Lower leg skin (tissue), 4 donors: ENCODE measurements at places on chromosomes 1 and 21.
A peak's percentile ranks its signal among the peaks of the same experiment; 100 is the strongest.

- peak; percentile 6 for DNase-seq
Measured at GRCh38 chr1:200885623-200886402, 8.9 kb upstream of the INAVA start.

DNA sequence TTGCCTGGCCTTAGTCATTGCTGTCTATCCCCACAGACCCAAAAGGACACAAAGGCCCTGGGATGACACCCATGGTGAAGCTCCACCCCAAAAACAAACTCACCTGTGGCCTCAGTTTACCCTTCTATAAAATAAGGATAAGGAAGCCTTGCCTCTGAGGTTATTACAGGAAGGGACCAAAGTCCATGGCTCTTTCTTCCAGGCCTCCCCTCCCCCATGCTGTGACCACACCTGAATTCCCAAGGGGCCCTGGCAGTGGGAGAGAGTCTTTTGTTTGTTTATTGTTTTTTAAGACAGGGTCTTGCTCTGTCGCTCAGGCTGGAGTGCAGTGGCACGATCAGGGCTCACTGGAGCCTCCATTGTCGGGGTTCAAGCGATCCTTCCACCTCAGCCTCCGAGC, 10.5 kb upstream of the TNFRSF25 start:
- no peak for DNase-seq

GRCh38 chr1:217907504-217907903, 276.4 kb downstream of the SPATA17 start:
- no peak for DNase-seq

DNA sequence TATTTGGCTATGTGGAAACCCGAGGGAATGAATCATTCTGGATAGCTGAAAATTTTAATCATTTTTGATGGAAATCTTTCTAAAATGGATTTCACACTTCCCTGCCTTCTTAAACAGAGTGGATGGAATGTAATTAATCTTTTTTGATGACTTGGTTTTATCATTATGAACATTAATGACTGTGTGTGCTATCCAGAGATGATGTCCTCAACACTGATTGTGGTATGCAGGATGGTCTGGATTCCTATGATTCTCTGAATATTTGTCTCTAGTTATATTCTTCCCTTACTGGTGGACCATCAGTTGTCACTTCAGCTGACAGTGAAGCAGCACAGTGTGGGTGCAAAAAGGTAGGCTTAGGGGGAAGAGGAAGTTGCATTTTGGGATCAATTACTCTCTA, 513.5 kb downstream of the LMO4 start:
- no peak for DNase-seq

- no peak for DNase-seq
Measured at GRCh38 chr1:218636548-218636947, 291.4 kb downstream of the TGFB2 start.

- DNase-seq: no peak
Measured at GRCh38 chr1:53578358-53578757, 119.2 kb downstream of the DMRTB1 start.

DNA sequence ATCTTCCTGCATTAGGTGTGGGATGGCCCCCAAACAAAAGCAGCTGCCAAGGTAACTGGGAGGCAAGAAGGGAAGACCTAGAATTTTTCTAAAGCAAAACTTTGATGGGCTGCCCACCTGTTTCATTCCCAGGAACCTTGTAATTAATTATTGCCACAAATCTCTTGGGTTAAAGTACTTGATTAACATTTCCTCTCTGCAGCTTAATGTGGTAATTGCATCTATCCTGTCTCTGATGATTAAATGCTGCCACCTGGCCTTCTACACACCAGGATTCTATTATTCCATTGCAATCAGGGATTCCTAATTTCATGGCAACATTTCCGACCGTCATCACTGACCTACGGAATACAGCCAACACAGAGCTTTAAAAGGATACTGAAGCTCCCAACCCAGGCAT, 68.3 kb upstream of the RC3H1 start:
- no peak for DNase-seq

- no peak for DNase-seq
Measured at GRCh38 chr1:235450433-235450832, 53.8 kb downstream of the B3GALNT2 start.

- peak; percentile 6 for DNase-seq
Measured at GRCh38 chr1:7407544-7407895, 363.6 kb upstream of the VAMP3 start.

GRCh38 chr1:243842978-243843511, 7.0 kb downstream of the AKT3 start:
- DNase-seq: peak; percentile 18

- no peak for DNase-seq
Measured at GRCh38 chr1:187033693-187034390, 205.1 kb downstream of the PLA2G4A start.

DNA sequence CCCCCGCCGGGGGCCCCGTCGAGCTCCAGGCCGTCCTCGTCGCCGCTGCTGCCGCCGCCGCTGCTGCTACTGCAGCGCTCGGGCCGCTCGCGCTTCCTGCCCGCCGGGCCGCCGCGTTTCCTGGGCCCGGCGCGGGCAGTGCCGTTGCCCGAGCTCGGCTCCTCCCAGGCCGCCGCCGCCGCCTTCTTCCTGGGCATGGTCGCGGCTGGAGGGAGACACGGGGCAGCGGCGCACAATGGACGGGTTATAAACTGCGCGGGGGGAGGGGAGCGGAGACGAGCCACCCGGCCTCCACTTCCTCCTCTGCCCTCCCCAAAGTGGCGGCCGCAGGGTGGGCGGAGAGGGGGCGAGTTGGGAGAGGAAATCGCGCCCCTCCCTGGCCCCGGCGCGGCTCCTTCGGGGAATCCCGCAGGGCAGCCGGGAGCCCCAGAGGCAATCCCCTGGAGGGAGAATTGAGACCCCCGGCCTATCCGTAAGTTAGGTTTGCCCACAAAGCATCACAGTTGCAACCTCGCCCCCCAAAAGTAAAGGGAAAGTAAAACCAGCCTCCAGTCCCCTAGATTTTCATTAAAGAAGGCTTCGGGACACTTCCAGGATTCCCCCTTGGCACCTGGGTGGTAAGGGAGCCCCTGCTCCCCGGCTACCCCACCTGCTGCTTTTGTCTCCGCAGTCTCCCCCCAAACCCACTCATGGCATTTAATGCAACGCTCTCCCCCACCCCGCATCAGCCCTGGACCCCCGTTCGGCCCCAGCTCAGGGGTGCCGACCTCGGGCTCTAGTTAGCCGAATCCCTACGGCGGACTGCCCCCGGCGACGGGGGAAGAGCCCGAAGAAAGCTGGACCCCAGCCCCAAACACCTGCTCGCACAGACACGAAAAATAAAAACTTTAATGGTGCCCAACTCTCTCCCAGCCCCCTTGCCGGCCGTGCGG, 893 bp downstream of the RCC2 start:
- DNase-seq: no peak

GRCh38 chr21:41216486-41216885, 48.5 kb downstream of the BACE2 start:
- no peak for DNase-seq

DNA sequence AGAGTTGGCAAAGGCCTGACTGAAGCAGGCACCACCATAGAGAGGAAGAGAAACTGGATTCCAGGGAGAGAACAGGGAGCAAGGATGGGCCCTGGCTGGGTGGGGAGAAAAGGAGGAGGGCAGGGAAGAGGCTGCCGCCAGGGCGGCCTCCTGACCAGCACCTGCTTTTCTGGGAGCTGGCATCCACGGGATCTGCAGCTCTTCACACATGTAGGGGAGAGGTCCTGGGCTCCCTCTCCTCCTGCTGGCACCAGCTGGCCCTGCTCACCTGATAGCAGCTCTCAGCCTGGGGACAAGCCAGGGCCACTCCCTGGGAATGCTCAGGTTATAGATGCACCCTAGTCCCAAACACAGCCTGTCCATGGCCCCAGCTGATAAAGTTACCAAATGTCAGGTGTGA, 39.9 kb downstream of the TEX35 start:
- no peak for DNase-seq

DNA sequence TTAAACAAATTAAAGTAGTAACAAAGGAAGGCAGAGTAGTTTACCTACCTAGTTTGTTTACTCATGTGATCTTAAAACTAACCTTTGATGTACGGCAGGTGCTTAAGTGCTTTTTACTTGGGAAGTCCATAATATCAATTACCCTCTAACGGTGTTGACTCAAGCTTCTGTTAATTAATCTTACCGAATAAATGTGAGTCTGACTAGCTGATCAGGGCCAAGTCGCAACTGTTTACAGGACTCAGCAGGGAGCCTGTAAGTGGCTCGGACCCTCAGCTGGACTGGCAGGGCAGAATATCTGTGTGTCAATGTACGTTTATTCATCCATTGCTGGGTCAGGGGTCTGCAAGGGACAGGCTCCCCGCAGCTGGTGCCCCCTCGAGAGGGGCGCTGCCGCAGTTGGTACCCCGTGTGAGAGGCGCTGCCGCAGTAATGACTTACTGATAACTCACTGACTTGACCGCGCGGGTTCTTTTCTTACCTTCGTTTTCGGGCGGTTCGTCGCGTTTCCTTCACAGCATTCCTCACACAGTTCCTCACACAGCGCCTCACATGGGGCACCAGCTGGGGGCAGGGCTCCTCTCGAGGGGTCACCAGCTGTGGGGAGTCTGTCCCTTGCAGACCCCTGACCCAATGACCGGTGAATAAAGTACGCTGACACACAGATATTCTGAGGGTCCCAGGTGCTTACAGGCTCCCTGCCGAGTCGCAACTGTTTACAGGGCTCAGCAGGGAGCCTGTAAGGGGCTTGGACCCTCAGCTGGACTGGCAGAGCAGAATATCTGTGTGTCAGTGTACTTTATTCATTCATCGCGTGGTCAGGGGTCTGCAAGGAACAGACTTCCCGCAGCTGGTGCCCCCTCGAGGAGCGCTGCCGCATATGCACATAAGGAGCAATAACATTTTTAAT, 3.0 kb downstream of the FMO1 start:
- no peak for DNase-seq

GRCh38 chr1:7784492-7785071, 491 bp downstream of the PER3 start:
- peak; percentile 93 for DNase-seq

- no peak for DNase-seq
Measured at GRCh38 chr1:56824271-56824670, 5.1 kb upstream of the FYB2 start.

DNA sequence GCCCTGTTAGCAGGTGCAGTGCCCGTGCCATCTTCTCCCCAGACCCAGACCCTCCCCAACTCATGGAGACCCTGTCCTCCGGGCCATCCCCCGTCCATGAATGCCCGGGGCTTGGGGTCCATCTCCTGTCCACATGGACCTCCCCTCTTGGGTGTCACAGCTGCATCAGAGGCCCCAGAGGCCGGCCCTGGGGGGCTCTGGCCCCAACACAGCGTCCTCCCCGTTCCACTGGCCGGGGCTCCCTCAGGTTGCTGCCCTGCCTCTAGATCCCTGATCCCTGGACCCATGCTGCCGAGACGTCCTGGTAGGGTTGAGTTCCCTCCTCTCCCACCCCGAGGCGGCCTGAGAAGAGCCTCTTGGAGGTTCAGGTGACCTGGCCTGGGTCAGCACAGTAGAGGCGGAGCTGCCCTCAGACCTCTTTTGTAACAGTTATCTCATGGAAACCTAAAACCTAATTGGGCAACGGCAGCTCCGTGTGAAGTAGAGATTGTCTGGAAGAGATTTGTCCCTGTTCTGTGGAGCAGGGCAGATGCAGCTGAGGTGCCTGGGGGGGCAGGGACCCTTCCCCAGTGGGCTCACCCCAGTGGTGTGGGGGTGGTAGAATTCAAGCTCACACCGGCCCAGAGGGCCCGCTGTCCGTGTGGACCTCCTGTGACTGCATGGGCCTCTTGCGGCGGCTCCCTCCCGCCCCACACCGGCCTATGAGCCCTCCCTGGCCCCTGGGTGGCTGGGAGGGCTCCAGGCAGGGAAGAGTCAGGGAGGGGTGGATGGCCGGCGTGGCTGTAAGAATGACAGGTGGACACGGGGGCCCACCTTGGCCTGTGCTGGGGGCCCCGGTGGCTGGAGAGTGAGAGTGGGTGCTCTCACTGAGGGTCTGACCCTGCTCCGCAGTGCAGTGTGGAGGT, 56.1 kb downstream of the SKI start:
- DNase-seq: no peak

DNA sequence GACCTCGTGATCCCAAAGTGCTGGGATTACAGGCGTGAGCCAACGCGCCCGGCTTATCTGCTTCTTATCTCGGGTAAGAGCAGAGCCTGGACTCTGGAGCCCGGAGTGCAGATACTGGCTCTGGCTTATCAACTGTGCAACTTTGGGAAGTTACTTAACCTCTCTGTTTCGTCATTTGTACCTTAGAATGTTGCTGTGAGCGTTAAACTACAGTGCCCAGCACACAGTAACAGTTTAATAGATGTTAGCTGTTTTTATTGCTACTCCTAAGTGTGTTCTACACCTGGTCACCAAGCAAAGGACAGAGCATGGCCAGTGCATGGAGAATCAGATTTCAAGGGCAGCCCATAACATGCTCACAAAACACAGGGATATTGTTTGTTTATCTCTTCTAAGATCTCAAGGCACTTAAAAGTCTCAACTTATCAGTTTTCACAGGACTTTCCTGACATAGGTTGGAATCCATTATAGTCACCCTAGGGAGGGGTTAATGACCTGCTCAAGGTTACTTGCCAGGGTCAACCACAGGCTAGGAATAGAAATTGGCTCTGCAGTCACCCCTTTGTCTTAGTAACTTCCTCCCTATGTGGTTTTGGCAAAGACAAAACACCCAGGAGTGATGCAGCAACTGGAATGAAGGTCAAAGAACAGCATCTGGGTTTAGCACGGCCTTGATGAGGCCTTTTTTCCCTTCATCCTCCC, 22.5 kb upstream of the SRP9 start:
- no peak for DNase-seq

- no peak for DNase-seq
Measured at GRCh38 chr1:77925956-77926355, 37.5 kb downstream of the NEXN start.

DNA sequence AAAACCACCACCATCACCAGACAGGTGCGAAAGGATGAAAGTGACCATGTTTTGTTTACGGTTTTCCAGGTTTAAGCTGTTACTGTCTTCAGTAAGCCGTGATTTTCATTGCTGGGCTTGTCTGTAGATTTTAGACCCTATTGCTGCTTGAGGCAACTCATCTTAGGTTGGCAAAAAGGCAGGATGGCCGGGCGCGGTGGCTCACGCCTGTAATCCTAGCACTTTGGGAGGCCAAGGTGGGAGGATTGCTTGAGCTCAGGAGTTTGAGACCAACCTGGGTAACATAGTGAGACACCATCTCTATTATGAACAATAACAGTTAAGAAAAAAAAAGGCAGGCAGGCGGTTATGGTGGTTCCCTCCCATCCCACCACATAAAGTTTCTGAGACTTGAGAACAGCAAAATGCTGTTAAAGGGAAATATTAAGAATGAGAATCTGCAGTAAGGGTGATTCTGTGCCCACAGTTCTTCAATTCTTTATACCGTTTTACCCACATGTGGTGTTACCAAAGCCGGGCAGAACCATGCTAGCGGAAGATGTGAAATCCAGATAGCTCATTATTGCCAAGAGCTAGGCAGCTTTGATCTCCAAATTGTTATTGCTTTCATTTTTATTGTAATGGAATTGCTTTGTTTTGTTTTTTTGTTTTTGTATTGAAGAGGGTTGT, 34.5 kb upstream of the TDRD10 start:
- no peak for DNase-seq

GRCh38 chr1:89363638-89364536, at the start of gene GBP6:
Gene GBP6, plus strand, starts transcription at chr1:89364059. Its CDS starts 4,493 bp downstream, at chr1:89368552.
- no peak for DNase-seq

GRCh38 chr1:96360036-96360795, 361.4 kb upstream of the PTBP2 start:
- no peak for DNase-seq
